ENCODE measurements at places on chromosomes 5 and 9. TPM values are rescaled to one million over a fixed set of nuclear protein-coding genes. Genes with fewer than 3 reads are reported as not detected.

DNA sequence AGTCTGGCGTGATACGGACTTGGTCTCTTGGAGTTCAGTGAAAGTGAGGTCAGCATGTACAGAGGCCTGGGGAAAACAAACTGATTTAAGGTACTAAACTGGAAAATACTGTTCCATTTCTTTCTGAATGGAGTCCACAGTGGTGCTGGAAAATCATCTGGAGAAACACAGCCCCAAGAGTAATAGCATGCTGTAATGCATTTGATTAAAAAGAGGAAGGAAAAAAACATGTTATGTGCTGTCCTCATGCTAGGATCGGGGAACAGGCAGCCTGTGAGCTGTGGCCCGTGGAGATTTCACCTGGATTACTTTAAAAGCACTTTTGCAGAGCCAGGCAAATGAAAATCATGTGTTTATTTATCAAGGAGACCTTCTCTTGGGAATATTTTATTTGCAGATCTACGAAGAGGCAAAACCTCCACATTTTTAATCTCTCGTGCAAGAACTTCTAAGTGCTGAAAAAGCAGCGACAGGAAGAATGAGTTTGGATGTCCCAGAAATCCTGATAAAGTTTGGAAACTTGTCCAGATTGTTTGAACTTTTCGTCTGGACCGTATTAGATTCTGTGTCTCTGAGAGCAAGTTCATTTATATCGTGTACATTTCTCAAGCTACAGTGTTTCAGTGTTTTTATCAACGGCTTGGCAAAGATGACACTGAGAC, 228.8 kb downstream of the GAS1 start:
- DNase-seq, result no peak

GRCh38 chr5:8349855-8350254, 480.9 kb downstream of the MTRR start:
- no peak for DNase-seq

DNA sequence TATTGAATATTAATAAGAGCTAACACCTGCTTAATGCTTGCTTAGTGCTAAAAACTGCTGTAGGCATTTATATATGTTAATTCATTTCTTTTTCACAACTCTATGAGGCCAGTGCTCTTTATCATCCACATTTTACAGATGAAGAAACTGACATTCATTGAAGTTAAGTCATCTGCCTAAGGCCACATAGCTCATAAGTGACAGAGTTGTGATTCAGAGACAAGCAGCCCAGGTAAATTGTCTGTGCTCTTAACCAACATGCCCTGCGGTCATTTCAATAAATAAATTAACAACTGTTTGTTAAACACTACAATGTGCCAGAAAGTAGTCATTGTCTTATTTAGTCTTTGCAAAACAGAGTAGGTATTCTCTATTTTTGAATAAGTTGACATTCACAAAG, 1354.4 kb upstream of the C9orf72 start:
- no peak for DNase-seq

- DNase-seq, result no peak
These were observed 113.5 kb downstream of the RORB start for GRCh38 chr9:74610523-74611061.

- no peak for DNase-seq
These were observed 223.0 kb upstream of the NUDT12 start for GRCh38 chr5:103785569-103785968.

DNA sequence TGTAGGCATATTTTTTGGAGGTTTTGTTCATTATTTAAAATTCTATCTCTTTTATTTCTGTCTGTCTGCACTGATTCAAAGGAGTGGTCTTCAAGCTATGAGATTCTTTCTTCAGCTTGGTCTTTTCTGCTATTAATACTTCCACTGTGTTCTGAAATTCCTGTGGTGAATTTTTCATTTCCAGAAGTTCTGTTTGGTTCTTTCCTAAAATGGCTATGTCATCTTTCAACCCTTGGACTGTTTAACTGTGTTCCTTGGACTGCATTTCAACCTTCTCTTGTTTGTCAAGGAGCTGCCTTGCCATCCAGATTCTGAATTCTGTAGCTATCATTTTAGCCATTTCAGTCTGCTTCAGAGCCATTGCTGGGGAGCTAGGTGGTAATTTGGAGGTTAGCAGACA, 76.3 kb downstream of the CERT1 start:
- DNase-seq, result no peak

DNA sequence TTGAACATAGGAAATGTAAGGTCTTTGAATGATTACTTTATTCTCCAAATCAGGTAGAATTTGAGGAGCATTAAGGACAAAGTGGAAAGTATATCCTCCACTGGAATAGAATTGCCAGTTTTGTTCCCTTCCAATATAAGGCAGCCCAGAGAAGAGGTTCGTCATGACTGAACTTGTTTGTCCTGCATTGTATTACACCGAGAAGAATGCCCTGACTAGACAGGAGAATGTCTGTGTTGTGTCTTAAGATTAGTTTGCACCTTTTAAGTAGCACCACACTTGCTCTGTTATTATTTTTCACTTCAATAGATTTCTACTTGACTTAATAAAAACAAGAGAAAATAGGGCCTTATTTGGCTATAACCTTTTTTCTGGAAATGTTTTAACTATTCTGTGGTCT, 586.2 kb upstream of the PTGER4 start:
- no peak for DNase-seq

GRCh38 chr9:123772374-123772773, 157.6 kb downstream of the DENND1A start:
- DNase-seq, result no peak

DNA sequence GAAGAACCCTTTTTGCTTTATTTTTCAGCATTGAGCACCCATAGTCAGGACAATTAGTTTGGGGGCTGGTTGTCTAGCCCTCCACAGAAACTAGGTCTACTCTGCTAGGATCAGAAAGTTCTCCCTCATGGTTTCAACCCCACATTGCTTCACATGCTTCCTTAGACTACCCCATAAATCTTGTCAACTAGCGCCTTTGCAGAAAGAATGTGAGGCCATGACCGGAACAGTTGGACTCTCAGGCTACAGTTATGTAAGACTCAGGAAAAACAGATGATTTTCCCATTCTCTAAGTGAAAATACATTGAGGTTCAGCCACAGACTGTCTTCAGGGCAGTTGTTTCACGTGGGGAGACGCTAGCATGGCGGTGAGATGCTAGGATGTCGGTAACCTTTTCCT, 255.6 kb downstream of the NR3C1 start:
- no peak for DNase-seq

GRCh38 chr5:135028791-135029476, 5.1 kb downstream of the PITX1 start:
- DNase-seq, result no peak

GRCh38 chr9:133729617-133730281, 8.4 kb downstream of the SARDH start:
- DNase-seq, result peak; percentile 25

PLPPR1 gene
- total RNA-seq, result not detected

PPIP5K2 gene
- total RNA-seq, result 43.9 TPM

LTC4S gene
- 7.6 TPM for total RNA-seq
